Right renal pelvis (tissue), 4 donors: ENCODE measurements at places on chromosomes 16 and 17. TPM values are rescaled to one million over a fixed set of nuclear protein-coding genes. Genes with fewer than 3 reads are reported as not detected.

DNA sequence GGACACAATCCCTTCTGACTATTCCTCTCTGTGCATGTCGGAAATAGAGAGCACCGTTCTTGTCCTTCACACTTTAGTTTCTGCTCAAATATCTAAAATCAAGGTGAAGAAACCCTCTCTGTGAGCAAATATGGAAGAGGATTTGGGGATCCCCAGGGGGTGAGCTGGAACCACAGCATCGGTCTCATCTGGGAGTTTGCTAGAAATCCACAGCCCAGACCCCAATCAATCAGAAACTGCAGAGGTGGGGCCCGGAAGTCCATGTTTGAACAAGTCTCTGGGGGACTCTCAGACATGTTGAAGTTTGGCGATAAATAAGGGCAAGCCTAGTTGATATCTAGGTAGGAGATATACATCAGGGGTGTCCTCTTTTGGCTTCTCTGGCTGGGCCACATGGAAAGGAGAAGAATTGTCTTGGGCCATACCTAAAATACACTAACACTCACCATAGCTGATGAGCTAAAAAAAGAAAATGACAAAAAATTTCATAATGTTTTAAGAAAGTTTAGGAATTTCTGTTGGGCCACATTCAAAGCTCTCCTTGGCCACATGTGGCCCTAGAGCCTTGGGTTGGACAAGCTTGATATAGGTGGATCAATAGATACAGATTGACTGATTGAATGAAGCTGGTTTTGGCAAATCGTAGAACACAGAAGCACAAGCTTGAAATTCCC is 168.0 kb upstream of the FOXF1 start:
- DNase-seq, result no peak

GRCh38 chr17:7263801-7264078 is 1.5 kb upstream of the CLDN7 start:
- DNase-seq, result no peak

GRCh38 chr16:351804-352520 is 561 bp downstream of the AXIN1 start:
- no peak for DNase-seq

- no peak for DNase-seq
These were observed 4.4 kb downstream of the CDC27 start for GRCh38 chr17:47184681-47185080.

DNA sequence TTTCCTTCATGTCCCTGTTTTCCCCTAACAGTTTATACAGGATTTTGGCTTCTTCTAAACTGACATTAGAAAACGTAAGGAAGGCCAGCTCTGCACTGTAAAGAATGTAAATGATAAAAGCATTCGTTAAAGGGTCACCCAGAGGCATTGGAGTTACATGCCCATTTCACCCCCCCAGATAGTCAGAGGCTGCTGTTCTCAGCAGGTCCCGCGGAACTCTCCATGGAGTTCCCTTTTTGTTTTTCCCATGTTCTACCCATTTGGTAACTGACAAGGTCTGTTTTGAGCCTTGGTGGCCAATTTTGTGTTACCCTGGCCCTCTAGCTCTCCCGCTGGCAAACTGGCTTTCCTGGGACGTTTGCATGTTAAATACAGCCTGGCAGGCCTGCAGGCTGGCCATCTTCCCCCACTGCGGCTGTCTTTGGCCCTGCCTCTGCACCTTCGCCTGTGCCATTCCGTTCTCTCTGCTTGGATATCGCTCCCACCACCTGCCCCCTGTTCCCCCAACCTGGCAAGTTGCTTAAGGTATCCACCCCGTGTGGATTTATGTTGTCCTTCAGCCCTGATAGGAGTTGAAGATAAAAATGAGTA is 49.7 kb downstream of the EPN2 start:
- no peak for DNase-seq

DNA sequence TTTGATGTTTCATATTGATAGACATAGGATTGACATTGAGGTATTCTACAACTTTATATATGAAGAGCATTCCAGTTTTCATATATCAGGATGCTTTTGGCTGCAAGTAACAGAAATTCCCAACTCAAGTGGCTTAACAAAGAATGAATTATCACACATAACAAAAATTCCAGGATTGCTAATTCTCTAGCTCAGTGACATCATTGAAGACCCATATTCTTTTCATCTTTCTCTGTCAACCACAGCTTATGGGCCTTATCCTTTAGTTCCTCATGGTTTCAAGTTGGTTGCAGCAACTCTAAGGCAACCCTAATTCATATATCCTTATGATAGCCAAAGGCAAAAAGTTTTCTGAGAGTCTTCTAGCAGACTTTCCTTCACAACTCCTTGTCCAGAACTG is 91.5 kb upstream of the HAS3 start:
- no peak for DNase-seq

DNA sequence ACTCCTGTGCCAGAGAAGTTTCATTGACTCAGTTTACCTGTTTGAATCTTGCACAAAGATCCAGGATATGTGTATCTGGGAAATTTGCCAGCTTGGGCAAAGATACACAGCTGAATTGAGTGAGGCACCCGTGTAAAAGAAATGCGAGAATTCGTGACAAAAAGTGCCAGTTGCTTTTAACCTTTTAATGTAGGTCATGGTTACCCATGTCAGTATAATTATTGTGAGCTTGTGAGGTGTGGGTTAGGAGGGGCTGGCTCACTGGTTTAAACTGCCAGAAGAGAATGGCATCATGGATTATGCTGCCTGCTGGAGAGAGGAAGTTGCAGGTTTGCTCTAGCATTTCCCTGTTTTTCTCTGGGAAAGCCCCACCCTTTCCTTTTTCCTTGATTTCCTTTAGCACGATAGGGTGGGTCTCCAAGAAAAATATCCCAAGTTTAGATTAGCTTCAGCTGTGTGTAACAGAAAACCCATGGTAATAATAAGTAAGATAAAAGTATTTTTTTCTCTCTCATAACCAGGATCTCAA is 24.8 kb upstream of the NDRG4 start:
- no peak for DNase-seq

GRCh38 chr17:77178050-77178449 is 37.3 kb downstream of the SEC14L1 start:
- DNase-seq, result no peak

DNA sequence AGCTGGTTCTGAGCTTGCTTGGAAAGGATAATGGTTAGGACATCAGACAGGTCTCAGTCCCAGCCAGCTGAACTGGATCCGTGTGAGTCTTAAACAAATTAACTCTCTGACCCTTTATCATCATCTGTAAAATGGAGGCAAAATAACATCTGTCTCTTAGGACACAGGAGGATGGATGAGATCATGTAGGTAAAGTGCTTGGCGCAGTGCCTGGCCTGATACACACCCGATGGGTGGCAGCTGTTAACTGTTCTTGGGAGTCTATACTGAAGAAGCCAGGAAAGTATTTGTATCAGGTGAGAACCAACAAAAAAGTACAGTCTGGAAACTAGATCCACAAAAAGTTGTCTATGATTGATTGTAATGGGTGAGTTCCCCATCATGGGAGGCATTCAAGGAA is 188.6 kb downstream of the C16orf78 start:
- DNase-seq, result no peak

- DNase-seq, result no peak
These were observed 356.3 kb upstream of the SOX9 start for GRCh38 chr17:71764505-71764904.

DNA sequence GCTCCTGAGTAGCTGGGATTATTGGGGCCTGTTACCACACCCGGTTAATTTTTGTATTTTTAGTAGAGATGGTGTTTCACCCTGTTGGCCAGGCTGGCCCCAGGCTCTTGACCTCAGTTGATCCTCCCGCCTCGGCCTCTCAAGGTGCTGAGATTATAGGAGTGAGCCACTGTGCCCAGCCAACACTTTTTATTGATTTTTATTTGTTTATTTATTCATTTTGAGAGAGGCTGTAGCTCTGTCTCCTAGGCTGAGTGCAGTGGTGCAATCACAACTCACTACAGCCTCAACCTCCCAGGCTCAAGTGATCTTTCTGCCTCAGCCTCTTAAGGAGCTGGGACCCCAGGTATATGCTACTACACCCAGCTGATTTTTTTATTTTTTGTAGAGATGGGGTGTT is 54.7 kb downstream of the TNRC6A start:
- DNase-seq, result no peak

DNA sequence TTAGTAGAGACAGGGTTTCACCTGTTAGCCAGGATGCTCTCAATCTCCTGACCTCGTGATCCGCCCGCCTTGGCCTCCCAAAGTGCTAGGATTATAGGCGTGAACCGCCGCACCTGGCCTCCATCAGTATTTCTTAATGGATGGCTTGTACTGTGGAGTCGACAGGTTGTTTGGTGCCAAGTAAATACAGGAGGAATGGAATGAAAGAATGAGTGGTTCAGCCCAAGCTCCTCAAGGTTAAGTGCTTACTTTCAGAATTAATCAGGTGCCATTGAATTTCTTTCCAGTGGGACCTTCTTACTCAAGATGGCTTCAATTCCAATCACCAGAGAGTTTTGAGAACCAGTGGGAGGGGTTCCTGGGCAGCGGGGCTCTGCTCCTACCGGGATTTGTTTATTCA is 25.0 kb downstream of the ALOX15 start:
- DNase-seq, result no peak

- no peak for DNase-seq
These were observed 36.7 kb downstream of the STAT5A start for GRCh38 chr17:42325026-42325425.

- no peak for DNase-seq
These were observed 25.6 kb downstream of the TEX14 start for GRCh38 chr17:58665946-58666857.

DNA sequence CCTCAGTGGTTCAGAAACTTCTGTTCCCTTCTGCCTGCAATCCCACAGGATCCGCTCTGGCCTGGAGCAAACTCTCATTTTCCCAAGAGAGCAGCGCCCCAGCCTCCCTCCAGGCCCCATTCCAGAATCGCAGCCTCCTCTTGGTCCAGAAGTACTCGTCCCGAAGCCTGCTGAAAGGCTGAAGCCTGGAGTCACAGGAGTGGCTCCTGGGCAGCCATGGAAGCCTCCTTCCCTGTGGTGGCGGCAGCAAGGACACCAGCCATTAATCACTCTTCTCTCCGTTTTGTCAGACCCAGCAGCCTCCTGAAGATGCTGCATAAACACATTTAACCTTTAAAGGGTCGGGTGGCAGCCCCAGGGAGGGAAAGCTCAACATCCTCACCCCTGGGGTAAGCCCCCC is 66.9 kb upstream of the TNRC6C start:
- DNase-seq, result no peak

KRT34 gene
- not detected for polyA plus RNA-seq

CPPED1 gene
- 26.4 TPM for polyA plus RNA-seq

NHLRC4 gene
- 7.9 TPM for polyA plus RNA-seq

CDK3 gene
- 14.1 TPM for polyA plus RNA-seq

ZG16 gene
- not detected for polyA plus RNA-seq

SENP3 gene
- polyA plus RNA-seq, result 76.7 TPM
